ENCODE measurements at places on chromosomes 3 and 15.
A peak's percentile ranks its signal among the peaks of the same experiment; 100 is the strongest.

GRCh38 chr15:27561816-27562215, 537.3 kb downstream of the OCA2 start:
- DNase-seq: no peak

DNA sequence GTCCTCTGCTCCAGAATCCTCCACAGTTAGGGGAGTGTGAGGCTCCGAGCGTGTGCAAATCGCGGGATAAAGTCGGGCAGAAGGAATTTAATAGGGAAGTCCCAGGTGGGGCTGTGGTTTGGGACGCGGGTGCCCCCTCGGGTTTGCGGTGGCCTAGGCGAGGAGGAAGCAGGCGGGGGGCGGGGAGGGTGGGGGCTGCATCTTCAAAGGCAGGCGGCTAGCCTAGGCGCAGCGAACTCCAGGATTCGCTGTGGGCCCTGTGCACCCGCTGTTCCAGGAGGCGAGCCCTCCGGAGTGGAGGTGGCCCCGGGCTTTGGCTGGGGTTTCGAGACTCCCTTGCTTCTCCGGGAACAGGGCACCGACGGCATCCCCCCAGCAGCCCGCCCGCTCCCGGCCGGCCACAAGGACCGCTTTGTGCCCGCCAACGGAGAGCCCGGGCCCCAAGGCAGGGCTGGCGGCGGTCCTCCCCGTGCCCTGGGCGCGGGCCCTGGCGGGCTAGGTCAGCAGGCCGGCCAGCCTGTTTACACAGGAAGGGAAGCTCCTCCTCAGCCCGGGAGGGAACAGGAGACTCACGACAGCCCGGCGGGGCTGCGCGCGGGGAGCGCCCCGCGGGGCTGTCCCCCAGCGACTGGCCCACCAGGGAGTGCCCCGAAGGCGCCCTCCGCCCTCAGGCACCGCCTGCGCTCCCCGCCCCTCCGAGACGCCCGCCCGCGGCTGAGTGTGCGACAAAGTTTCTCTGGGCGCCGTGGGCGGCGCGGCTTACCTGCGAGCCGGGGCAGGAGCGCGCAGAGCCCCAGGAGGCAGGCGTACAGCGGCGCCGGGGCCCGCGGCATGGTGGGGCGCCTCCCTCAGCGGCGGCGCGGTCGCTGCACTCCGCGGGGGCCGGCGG, 753 bp downstream of the ITGB5 start:
- peak; percentile 47 for DNase-seq

- no peak for DNase-seq
These were observed 337.2 kb upstream of the DNAJC19 start for GRCh38 chr3:181326637-181327223.

DNA sequence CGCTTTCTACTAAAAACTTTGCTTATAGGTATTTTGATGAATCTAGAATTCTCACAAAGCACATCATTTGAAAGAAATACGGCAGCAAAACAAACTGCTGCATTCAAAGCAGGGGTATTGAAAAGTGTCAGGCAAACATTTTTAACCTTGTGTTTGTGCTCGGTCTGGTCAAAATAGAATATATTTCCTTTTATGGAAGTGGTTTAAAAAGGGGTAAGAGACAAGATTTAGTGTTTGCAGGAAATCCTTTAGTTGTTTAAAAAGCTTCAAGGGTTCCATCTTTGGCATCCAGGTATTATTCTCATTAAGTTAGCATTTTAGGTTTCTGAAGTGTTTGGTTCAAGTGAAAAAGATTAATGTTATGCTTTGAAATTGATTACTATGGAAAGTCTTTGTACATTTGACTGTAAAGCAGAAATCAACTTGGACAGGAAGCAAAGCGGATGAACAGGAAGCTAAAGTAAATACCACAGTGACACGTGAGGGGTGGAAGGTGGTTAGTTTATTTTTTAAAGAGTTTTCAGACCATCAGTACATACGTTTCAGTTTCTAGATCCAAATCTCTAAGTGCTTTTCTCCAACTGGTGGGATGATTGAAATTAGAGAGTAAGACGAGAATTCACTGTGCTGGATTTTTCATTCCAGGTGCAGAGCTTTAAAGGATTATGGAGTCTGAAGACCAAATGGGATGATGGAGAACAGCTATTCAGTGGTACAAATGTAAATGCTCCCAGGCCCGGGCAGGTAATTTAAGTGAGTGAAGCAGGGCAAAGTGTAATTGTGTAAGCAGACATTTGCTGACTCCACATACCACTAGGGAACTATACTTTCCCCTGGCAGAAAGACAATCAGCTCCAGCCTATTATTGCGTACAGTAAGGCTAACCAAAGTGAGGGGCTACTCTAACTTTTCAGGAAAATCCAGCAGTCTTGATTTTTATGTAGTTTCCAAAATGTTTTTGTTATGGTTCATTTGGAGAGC, 341.8 kb upstream of the TBL1XR1 start:
- no peak for DNase-seq

DNA sequence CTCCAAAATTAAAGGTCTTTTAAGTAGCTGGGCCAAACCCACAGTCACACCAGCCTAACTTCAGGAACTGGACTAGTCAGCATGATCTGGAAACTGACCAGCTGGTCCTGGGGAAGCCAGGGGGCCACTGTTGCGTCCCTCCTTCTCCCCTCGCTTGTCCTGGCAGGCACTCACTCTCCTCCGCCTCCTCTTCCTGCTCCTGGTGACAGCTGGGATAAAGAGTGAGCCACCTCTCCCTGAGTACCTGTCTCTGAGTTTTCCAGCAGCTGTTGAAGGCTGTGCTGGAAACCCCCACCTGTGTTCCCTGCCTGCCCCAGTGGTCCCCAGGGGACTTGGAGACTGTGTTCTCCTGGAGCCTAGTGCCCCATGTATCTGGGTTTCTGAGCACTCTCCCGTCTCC, 56.0 kb downstream of the FGD5 start:
- DNase-seq: no peak

Data from activated CD4-positive, alpha-beta T cell treated with anti-CD3 and anti-CD28 coated beads for 48 hours (primary cell).